ENCODE measurements at places on chromosomes 11 and 22.

DNA sequence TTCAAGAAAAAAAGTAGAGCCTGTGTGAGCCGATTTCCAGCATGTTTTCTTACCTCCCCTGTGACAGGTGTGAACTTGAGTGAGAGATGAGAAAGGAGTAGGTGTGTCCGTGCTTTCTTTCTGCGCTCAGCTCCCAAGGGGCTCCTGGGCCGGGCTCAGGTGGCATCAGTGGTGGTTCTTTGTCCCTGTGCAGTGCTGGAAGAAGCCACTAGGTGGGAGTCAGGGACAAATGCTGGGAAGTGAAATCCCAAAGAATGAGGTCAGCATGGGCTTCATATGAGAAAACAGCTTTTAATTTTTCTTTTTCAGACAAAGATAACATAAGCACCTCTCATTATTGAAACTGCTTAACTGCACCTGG, 57.8 kb downstream of the PPFIBP2 start:
- DNase-seq, result no peak

GRCh38 chr22:49847751-49848689, 5.6 kb upstream of the ZBED4 start:
- no peak for DNase-seq

- DNase-seq, result no peak
Measured at GRCh38 chr11:16863389-16863788, 124.9 kb downstream of the C11orf58 start.

DNA sequence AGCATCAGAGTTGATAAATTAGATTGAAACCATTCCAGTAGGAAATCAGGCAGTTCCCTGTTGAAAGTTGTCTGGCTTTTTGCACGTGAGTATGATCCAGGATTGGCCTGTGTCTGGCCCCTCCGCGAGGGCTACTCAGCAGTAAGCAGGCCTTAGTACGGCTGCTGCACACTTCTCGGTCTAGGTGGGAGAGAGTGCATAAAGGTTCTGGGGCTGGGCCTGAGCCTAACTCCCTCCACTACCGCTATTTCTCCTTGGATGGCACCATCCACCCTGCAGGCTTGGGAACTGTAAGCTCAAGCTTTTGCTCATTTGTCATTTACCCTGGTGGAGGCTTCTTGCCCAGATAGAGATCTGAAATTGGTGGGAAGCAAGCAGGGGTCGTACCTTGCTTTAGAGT, 22.0 kb downstream of the TUB start:
- DNase-seq, result no peak

- no peak for DNase-seq
Measured at GRCh38 chr11:114165326-114166230, 106.1 kb downstream of the ZBTB16 start.

- DNase-seq, result no peak
Measured at GRCh38 chr22:44032126-44032730, 8.1 kb downstream of the PARVB start.

DNA sequence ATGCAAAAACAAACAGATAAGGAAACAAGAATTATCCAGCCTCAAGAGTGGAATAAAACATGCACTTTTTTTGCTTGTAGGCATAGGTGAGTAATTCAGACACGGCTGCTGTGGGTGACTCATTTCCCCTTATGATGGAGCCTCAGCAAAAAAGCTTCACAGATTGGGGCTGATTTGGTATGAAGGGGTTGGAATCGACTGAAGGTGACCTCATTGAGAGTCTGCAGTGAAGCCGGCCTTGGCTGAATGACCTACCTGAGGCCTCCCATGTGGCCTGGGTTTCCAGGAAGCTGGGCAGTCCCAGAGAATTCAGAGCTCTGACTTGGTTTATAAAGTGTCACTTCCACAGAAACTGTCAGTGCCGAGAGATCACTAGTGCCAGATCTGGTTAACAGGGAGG, 34.2 kb upstream of the VPREB1 start:
- DNase-seq, result peak; percentile 12

- DNase-seq, result no peak
Measured at GRCh38 chr11:17229481-17230152, 21.8 kb upstream of the PIK3C2A start.

DNA sequence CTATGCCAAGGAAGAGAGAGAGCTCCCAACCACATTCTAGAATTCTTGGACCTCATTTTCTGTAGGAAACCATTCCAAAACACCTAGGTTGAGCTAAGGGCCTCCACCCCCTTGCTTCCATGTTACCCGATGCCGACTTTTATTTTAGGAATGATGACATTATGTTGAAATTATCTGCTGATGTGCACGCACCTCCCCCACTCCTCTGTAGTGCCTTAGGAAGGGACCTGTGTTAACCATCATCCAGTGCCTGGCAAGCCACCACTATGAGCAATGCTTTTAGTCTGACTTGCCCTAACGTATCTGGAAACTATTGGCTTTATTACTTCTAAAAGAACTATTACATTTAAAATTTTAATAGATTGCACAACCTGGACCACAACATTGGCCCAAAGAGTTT, 42.1 kb downstream of the NCAPD3 start:
- no peak for DNase-seq
